ENCODE measurements at places on chromosomes 13 and 19.

- DNase-seq = no peak
These were observed 153.6 kb upstream of the TMTC4 start for GRCh38 chr13:100828226-100828625.

GRCh38 chr13:106477303-106477702 is 58.2 kb downstream of the EFNB2 start:
- DNase-seq = no peak

DNA sequence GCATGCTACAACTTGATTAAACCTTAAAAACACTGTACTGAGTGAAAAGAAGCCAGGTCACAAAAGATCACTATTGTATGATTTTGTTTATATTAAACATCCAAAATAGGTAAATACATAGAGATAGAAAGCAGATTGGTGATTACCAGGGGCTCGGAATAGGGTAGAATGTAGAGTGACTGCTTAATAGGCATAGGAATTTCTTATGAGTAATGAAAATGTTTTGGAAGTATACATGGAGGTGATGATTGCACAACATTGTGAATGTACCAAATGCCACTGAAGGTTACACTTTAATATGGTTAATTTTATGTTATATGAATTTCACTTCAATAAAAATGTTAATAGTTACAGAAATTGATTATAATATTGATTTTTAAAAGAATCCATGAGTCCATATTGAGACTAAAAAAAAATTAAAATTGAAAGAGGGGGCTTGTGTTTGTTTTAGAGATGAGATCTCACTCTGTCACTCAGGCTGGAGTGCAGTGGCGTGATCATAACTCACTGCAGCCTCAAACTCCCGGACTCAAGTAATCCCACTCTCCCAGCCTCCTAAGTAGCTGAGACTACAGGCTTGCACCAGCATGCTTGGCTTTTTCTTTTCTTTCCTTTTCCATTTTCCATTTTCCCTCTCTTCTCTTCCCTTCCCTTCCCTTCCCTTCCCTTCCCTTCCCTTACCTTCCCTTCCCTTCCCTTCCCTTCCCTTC is 85.1 kb downstream of the FNDC3A start:
- DNase-seq = no peak

- no peak for DNase-seq
These were observed at the start of gene MYBPC2 for GRCh38 chr19:50432221-50433028. Gene MYBPC2, plus strand, starts transcription at chr19:50432892. Its CDS starts 62 bp downstream, at chr19:50432954.

DNA sequence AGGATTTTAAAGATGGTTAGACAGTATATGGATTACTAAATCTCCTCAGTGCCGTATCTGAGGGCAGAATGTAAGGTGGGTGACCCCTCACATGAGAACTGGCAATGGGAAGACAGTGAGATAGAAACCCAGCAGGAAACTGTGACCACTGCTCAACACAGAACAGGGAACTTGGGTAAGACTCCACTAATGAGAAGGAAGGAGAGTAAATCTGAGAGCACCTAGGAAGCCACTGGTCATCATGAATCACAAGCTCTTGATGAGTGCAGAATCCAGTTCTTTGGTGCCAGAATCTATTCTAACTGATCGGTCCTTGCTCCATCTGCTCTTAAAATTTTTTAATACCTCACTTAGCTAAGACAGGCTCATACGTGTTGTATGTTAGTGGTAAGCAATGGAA is 261.8 kb downstream of the KLF12 start:
- DNase-seq = no peak

DNA sequence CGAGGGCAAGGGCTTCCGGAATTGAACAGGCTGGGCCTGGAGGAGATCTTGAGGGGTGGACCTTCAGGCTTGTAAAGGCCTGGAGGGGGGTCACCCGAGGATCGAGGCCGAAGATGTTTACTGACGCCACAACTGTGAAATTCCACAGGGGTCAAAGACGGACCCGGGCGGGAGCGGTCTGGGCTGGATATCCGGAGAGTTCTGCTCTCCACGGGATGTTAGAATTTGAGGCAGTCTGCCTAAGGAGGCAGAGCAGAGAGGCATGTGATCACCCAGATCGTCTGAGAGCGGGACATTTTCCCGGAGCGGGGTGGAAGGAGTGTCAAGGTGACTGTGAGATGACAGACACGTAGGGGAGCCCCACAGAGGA is 13.2 kb downstream of the KLHL26 start:
- no peak for DNase-seq

DNA sequence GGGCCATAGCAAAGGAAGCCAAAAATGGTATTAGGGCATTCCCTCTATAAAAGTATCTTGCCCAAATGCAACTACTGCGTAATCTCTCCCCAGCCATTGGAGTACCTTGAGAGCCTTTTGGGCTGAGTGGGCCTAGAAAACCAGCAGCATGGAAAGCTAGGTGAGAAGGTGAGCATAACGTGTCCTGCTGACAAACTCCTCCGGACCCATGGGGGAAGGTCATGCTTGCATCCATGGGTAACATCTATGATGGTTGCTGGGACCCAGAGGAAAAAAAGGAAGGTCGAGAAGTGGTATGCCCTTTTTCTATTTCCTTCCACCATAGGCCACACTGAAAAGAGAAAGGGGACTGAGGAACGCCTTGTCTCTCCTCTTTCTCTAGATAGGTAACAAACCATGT is 57.4 kb downstream of the ZNF728 start:
- DNase-seq = no peak

DNA sequence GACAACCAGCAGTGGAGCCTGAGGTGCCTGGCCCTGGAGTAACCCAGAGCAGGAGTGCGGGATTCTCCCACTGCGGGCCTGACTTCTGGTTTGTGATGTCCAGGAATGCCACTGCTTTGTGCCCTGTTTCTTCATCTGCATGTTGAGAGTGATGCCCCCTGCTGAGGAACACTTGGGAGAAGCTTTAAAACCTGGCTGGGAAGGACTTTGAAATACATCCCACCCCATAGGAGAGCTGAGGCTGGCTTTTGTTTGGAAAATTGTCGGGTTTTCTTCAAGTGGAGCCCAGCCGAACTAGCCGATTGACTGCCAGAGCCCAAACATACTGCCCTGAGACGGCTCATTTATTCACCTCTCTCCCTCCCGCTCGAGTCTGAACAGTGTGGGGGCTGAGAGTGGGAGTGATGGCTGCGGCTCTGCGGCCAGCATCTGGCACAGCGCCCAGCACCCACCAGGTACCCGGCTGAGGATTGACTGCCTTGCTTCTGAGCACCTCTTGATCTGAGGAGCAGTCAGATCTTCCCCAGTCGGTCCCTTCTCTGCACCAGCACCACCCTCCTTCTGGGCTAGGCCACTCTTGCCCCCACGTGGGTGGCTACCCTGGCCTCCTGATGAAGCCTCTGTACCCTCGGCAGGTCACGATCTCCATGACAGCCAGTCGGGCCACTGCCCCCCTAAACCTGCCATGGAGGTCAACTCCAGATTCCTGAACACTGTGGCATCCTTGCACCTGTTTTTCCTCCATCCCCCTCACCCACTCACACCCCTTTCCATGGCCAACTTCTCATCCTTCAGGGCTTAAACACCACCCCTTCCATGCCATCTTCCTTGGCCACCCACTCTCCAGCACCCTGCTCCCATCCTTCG is 148.9 kb downstream of the SIPA1L3 start:
- DNase-seq = no peak

- DNase-seq = no peak
These were observed 345 bp downstream of the ZNF257 start for GRCh38 chr19:22052644-22053013.

GRCh38 chr19:31419871-31420445 is 70.7 kb upstream of the TSHZ3 start:
- DNase-seq = no peak

DNA sequence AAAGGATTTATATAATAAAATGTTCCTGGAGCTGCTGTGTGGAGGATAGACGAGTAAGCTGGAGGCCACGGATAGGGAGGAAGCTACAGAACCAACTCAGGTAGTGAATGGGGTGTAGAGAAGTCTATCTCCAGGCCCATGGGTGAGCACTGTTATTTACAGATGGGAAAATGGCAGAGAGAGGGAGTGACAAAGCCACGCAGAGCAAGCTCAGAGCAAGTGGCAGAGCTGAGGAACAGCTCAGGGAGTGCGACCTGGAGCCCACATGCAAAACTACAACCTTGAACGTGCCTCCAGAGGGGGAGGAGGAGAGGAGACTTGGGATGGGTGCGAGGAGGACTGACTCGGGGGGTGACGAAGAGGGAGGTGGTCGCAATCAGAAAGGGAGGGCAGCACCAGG is 13.4 kb upstream of the RSPH6A start:
- DNase-seq = no peak

GRCh38 chr13:66468656-66469055 is 761.5 kb downstream of the PCDH9 start:
- no peak for DNase-seq

DNA sequence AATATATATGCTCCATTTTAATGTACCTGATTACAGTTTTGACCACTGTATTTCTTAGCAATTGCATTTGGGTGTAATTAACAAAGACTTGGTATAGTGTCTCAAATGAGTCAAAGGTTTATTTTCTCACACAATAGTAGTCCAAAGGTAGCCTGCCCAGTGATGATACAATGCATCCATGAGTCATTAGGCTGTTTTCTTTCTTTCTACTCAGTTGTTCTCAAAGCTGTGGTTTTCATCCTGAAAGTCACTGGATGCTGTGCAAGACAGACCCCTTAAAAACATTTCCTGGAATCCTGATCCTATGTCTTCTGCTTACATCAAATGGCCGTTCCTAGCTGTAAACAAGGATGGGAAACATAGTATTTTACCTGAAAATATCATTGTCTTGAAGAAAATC is 651.2 kb upstream of the MIR17HG start:
- no peak for DNase-seq

DNA sequence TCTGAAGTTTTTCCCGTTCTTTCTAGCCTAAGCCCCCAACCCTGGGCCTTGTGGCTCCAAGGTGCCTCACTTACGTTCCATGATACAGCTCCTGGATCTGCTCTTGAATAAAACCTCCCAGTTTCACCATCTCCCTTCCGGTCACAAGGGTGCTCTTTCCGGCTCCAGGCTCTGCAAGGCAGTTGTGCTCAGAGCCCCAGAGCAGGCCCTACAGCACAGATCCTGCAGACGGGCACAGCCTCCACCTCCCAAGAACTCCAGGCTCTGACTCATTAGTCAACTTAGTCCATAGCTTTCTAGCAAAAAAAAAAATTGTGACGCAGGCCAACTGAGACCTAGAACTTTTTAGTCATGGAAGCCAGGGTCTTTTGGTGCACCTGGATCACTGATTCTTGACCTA is 33.9 kb upstream of the SLC7A10 start:
- no peak for DNase-seq

- no peak for DNase-seq
These were observed 78.9 kb upstream of the GJB6 start for GRCh38 chr13:20311022-20311421.

DNA sequence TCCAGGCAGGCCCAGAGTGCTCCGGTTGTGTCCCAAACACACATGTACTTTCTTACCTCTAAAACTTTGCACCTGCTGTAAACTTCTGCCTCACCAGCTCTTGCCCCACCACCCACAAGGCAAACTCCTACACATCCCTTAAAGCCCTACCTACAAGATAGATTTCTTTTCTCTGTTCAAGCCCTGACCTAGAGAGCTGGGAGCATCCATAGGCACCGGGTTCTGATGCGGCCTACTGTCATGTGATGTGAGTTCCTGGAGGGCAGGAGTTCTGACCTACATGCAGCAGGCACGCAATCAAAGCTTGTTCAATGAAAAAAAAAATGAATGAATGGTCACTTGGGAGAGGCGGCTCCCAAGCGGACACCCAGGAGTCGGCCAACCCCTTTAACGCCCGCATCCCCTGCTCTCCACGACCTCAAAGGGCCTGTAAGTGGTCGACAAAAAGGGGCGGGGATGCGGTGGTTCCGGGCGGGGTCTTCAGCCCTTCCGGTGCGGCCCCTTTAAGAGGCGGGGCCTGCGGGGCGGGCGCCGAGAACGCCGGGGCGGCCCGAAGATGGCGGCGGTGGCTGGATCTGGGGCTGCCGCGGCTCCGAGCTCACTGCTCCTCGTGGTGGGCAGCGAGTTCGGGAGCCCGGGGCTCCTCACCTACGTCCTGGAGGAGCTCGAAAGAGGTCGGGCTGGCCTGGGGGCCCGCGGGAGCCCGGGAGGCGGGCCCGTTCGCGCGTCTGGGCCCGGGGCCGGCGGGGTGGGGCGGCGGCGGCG is at the start of gene MAP1S:
TSS of gene MAP1S (plus strand) at position 534 of the 765 bp plus-strand sequence. CDS start at position 557, 23 bp downstream.
- DNase-seq = peak; percentile 72

DNA sequence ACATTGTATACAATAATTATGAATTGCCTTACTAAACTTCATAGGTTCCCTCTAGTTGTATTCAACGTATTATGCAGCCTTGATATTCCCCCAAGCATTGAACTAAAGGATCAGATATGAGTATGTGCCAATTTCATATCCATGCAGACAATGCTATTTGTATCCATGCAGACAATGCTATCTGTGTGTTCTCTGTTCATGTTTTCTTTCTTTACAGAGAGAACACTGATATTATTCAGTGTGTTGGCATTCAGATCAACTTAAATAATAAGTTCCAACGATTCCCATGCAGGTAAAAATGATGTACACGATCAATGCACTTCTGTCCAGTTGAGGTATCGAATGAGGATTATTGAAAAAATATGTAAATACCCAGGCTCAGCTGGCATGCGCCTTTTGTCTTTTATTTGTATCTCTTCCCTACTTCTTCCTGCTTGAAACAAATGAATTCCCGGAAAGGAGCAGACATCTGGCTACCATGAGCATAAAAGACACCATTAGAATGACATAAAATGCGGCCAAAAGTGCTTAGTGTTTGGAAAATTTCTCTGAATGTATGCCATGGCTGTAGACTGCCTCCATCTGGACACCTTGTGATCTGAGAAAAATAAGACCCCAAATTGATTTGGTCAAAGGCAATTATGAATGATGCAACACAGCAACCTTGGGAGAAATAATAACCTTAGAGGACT is 731.5 kb downstream of the SLITRK1 start:
- DNase-seq = no peak

GRCh38 chr13:49098198-49098597 is 121.9 kb upstream of the MLNR start:
- DNase-seq = no peak

- DNase-seq = peak; percentile 80
These were observed 11.8 kb downstream of the SH3GL1 start for GRCh38 chr19:4388337-4389063.

GRCh38 chr13:63463782-63464610 is 2048.3 kb upstream of the PCDH20 start:
- no peak for DNase-seq

DNA sequence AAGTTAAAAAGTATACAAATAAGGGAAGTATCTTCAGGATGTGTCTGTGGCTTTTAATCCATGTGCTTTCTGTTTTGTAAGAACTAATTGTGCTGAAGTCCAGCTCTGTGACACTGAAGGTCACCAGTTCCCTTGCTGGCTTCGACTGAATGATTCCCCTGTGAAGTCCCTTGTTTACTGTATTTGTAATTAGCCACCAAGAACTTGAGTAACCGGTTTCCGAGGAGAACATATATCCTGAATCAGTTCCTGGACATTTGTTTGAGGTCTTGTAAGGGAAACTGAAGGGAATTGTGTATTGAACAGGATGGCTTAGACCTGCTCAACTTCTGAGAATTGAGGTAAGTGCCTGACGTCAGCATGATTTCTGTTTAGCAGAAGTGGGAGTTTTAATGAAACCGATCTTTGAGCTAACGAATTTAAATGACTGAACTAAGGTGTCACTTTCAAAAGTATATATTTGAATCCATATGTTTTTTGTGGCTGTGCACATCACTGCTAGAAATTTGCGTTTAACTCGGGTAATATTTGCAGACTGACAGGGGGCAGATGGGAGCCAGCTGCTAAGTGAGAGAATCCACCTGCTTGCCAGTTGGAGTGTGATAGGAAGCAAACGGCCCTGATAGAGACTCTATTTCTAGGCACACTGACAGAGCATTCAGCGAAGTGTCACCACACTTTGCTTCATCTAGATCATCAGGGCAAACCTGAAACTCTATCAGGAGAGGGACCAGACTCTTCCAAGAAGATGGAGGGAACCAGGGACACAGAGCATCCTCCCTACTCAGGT is 530.0 kb downstream of the RFC3 start:
- DNase-seq = no peak

- peak; percentile 16 for DNase-seq
These were observed 36.7 kb upstream of the DGKH start for GRCh38 chr13:42011601-42012350.
